ENCODE measurements at places on chromosomes 2 and 18.
A peak's percentile ranks its signal among the peaks of the same experiment; 100 is the strongest.

GRCh38 chr2:241702155-241703031 lies 554 bp downstream of the ING5 start:
- DNase-seq: peak; percentile 7

DNA sequence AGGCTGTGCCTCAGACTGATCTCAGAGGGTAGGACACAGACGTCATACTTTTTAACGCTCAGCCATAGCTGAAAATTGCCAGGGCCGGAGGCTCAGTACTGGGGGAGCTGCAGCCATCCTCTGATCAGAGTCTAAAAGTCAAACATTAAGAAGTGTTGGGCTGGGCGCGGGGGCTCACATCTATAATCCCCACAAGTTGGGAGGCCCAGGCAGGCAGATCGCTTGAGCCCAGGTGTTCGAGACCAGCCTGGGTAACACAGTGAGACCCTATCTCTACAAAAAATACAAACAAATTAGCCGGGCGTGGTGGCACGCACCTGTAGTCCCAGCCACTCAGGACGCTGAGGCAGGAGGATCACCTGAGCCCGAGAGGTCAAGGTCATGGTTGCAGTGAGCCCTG lies 48.8 kb downstream of the FAM178B start:
- no peak for DNase-seq

DNA sequence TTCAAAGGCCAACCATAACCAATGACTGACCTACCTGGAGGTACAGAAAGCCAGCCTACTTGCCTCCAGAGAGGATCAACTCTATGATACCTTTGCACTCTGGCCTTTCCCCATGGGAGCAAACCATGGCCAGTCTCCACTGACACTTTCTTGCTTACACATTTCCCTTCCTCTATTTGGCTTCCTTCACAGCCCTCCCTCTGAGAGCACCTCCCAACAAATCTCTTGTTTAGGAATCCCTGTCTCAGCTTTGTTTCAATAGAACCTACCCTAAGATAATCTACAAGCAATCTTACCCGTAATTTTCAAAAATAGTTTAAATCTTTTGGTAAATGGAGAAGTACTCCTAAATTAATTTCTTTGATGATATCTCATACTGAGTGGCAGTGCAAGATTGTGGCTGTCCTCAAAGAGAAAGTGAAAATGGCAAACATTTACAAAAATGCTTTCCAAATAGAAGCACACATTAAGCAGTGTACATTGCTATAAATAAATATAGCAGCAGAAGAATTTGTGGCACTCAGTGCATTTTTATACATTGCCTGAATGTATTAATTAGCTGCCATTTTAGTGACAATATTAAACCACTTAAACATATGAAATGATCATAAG lies 140.6 kb downstream of the CCDC148 start:
- DNase-seq: no peak

- no peak for DNase-seq
These were observed 224.3 kb downstream of the KLHL29 start for GRCh38 chr2:23609254-23609653.
